ENCODE measurements at places on chromosomes 4 and X.

DNA sequence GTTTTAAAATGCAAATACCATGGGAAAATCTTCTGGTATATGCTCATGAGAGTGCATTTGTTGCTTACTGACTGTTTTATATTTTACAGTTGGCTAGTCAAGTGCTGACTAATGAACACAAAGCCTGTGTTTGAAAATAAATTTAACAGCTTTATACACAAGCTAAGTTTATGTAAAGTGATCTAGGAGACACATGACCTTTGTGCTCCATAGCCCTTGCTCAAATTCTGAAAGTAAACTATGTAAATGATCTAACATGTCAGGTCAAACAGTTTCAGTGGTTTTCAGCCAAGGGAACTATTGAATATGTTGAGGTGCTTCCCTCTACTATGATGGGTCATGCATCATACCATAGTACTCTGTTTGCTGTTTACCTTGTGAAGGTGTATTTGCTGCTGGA lies 36.7 kb downstream of the DIAPH2 start:
- no peak for DNase-seq

GRCh38 chrX:98459669-98460068 lies 1576.0 kb downstream of the RPA4 start:
- no peak for DNase-seq

DNA sequence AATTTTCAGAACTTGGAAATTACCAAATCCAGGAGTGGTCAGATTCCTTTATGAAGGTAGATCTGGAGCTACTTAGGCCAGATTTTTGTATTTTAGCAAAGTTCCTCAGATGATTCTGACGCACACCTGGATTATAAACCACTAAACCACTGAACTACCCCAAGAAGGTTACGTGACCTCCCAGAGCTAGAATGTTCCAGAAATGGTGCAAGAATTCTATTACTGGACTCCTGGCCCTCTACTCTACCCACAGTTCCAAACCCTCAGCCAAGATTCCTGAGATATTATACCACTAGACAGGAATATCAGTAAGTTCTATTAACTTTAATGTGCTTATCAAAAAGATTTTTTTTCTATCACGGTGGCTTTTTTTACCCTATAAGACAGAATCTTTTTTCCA lies 67.1 kb downstream of the ABCG2 start:
- no peak for DNase-seq

DNA sequence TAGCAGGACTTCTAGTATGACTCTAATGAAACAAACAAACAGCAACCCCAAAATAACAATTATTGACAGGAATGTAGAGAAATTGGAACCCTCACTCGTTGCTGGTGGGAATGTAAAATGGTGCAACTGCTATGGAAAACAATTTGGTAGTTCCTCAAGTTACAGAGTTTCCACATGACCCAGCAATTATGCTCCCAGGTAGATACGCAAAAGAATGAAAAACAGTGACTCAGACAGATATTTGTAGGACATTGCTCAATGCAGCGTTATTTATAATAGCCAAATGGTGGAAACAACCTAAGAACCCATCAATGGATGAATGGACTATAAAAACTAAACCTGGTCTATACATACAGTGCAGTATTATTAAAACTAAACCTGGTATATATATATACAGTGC lies 646.1 kb upstream of the FRG1 start:
- no peak for DNase-seq

DNA sequence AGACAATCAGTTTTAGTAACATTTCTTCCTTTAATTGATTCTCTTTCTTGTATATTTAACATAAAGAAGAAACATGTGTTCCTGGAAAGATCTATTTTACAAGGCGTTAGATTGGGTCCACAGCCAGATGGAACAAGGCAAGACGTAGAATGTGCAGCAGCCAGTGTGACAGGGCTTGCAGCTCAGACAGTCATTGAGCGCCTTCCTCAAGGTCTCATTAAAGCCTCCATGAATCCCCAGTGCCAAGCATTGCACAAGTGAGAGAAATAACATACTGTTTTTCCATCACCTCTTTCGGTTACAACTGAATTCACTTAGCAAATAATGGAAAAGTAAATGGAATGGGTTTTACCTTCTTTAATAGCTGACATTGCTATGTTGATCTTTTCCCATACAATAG lies 292.5 kb downstream of the USP46 start:
- DNase-seq: no peak

GRCh38 chrX:93319609-93320008 lies 353.8 kb downstream of the NAP1L3 start:
- DNase-seq: no peak

DNA sequence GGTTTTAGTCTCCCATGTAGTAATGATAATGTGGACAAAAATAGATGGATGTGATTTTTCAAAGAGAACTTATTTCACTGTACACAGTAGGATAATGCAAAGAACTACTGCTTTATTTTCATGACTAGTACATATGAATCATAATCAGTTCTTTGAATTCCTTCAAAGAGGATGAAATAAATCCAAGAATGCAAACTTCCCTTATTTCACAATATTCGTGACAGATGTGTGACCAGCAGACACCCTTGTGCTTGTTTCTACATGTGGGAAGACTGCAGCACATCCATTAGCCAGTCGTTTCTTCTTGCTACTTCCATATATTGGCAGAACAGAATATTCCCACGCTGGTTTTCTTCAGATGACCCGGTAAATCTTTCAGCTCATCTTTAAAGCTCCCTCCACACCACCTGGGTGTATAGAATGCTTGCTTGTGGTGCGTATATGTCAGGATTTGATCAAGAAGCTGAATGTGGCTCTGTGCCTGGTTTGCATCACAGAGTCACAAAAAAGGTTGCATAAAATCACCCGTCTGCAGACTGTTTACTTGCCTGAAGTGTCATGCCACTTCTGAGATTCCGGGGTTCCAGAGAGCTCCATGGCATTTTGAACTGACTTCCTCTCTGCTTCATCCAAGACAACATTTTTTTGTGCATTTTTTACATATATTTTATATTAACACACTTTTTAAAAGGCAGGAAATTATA lies 47.7 kb upstream of the FAT4 start:
- DNase-seq: no peak

DNA sequence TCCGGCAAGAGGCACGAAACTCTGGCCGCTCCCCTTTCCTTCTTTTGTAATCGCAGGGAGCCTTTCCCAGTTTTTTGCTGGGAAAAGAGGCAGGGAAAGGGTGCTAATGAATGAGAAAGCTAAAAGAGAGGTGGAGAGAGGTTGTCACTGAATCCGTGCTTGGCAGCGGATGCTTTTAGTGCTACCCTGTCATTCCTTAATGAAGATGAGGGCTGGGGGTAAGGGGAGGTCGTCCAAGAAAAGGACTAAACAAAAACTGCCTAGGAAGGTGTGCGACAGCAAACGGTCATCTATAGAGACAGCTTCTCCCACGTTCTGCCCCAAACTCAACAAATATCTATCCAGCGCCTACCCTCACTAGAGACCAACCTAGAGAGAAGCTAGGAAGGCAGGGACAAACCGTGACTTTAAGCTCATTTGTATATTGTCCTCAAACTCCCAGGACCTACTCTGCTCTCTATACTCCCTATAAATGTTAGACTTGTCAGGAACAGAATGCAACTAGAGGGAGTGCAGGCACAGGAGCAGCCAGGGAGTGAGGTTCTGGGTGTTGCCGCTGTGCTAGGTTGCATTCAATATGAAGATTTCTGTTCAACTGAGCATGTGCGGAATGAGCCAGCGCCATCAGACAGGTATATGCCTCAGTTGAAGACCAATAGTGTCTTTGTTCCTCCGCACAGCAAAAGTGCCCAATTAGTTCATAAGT lies 777 bp upstream of the CASK start:
- DNase-seq: no peak

GRCh38 chr4:150680651-150681050 lies 98.7 kb downstream of the MAB21L2 start:
- DNase-seq: no peak

DNA sequence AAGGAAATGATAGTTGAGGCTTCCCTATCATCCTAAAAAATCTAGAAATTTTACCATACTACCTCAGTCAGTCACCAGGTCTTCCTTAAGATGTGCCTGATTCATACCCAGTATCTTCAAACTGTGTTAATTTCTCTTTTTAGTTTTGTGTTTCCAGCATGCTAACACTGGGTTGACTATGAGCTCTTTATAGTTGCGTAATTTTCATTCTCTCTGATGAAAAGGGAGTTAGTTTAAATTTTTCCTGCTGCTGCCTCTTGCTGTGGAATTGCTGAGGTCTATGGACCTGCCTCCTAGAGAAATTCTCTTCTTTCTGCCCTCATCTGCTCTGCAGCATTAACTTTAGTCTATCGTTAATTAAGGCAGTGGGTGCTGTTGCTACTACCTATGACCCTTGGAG lies 66.6 kb downstream of the BANK1 start:
- no peak for DNase-seq

- no peak for DNase-seq
Observed at GRCh38 chr4:104235967-104236366, 258.7 kb downstream of the CXXC4 start.

- no peak for DNase-seq
Observed at GRCh38 chr4:144565527-144566195, 80.3 kb upstream of the HHIP start.

DNA sequence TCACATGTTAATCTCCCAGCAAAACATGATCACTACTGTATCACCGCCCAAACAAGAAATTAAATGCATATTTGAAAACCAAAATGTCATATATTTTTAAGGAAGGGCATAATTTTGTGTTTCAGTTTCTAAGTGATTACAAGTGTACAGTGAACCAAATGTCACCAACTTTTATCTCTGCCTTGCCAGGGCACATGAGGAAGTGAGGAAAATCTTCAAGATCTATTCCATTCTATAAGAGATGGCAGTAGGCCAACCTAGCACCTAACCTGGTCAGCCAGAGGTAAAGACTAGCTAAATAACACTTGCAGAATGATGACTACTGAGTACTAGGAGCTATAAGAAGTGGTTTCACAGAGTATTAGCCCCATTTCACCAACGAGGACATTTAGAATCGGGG lies 107.2 kb downstream of the ATP11C start:
- DNase-seq: no peak

DNA sequence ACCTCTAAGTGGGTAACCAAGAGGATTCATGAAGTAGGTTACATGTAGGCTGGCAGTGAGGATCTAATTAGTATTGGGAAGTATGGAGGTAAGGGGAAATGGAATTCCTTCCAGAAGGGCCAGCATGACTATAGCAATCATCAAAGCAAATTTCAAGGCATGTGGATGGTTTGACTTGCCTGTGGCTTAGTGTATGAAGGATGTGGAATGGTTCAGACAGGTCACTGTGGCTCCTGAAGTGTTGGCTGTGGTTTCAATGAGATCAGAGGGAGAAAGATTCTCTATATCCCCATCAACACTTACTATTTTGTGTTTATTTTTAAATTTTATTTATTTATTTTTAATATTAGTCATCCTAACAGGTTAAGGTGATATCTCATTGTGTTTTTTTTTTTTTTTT lies 121.6 kb upstream of the TBC1D9 start:
- no peak for DNase-seq

DNA sequence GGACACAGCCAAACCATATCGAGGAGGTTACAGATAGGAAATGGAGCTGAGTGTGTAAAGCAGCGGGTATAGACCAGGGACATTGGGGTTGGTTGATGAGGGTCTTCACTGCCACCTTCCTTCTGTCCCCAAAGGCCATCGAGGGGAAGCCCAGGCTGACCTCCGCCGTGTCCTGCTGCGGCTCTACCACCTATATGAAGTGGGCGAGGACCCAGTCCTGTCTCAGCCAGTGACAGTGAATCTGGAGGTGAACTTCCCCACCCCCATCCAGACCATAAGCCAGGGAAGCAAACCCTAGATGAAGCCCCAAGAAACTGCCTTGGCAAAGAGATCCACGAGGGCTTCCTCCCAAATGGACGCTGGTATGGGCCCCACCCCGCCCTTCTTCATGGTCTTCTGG lies 23.2 kb upstream of the MRFAP1 start:
- no peak for DNase-seq

GRCh38 chrX:38220024-38220414 lies 652 bp downstream of the SRPX start:
- no peak for DNase-seq

GRCh38 chr4:99690990-99691389 lies 33.4 kb upstream of the C4orf54 start:
- no peak for DNase-seq

- no peak for DNase-seq
Observed at GRCh38 chr4:147219145-147219544, 261.8 kb upstream of the EDNRA start.

GRCh38 chr4:42144028-42144427 lies 8.4 kb downstream of the BEND4 start:
- DNase-seq: no peak

Measured in activated CD4-positive, CD25-positive, alpha-beta regulatory T cell (primary cell).